Activated CD8-positive, alpha-beta memory T cell treated with anti-CD3 and anti-CD28 coated beads for 36 hours (primary cell): ENCODE measurements at places on chromosomes 7 and 10. TPM values are rescaled to one million over a fixed set of nuclear protein-coding genes. Genes with fewer than 3 reads are reported as not detected.

OR2AE1 gene
- not detected for total RNA-seq

PNLIPRP3 gene
- not detected for total RNA-seq

BMPER gene
- not detected for total RNA-seq

ADO gene
- total RNA-seq = 34.4 TPM

NUPR2 gene
- not detected for total RNA-seq
